ENCODE measurements at places on chromosomes 16 and 17.

DNA sequence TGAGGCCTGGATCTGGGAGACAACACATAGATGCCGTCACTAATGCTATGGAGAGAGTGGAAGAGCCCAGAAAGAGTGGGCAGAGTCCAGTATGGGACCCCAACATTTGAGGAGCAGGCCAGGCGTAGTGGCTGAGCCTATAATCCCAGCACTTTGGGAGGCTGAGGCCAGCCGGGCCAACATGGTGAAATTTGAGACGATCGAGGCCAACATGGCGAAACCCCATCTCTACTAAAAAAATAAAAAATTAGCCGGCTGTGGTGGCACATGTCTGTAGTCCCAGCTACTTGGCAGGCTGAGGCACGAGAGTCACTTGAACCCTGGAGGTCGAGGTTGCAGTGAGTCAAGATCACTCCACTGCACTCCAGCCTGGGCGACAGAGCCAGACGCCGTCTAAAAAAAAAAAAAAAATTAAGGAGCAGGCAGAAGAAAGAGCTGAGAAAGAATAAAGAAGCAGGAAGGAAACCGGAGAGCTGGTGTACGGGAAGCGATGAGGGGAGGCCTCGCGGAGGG is 6.0 kb upstream of the DNAI2 start:
- no peak for DNase-seq

GRCh38 chr17:50519141-50519834 is 11.0 kb downstream of the MYCBPAP start:
- no peak for DNase-seq

GRCh38 chr17:72839131-72839725 is 253.3 kb downstream of the SLC39A11 start:
- no peak for DNase-seq

DNA sequence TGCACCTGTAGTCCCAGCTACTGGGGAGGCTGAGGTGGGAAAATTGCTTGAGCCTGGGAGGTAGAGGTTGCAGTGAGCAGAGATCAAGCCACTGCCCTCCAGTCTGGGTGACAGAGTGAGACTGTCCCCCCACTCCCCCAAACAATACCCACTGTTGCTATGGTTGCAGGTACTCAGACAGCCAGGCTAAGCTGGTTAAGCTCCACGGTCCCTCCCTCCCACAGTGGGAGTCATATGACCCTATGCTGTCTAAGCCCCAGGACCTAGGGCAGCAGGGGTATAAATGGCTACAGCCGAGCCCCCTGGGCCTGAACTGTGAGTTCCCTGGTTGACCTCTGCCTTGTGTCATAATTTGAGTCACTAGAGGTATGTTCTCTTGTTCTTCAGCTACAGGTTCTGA is 15.9 kb upstream of the RPRML start:
- DNase-seq = no peak

- DNase-seq = no peak
Measured at GRCh38 chr16:58266336-58266735, 28.5 kb downstream of the PRSS54 start.

GRCh38 chr16:2739625-2740430 is 12.6 kb upstream of the SRRM2 start:
- DNase-seq = no peak

DNA sequence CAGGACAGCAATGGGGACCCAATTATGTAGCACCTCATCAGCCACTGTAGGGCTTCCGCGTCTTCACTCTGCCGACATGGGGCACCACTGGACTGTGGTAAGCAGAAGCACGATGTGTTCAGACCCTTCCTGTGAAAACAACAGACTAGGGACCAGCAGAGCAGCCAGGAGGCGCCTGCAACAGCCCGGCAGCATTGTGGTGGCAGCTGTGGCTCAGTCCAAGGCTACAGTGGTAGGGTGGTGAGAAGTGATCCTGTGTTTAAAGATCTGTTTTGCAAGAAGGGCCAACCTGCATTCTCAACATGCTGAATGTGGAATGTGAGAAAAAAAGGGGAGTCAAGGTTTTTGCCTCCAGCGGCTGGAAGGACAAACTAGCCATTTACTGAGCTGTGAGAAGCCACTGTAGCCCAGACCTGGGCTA is 80.8 kb downstream of the GAS7 start:
- DNase-seq = no peak

DNA sequence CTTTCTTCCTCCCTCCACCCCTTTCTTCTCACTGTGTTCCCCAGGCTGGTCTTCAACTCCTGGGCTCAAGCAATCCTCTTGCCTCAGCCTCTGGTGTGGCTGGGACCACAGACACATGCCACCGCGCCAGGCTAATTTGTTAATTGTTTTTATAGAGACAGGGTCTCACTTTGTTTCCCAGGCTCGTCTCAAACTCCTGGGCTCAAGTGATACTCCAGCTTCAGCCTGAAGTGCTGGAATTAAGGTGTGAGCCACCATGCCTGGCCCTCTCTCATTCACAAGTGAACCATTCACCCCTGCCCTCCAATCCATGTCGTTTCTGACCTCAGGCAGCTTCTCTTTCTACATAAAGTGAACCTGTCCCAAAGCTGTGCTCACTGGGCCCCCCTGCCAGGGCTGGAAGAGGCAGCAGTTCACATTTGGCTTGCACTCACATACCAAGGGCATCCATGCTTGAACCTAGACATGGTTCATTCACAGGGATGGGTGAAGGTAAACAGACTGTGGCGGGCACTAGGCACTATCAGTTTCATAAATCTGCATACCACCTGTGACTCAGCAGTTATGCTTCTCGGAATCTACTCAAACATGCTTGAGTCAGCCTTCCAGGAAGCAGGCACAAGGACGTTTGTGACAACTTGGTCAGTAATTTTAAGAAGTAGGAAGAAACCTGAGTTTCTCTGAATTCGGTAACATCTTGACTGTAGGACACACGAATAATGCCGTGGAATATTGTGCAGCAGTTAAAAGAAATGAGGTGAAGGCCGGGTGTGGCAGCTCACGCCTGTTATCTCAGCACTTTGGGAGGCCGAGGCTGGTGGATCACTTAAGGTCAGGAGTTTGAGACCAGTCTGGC is 6.0 kb upstream of the RNF213 start:
- DNase-seq = no peak

DNA sequence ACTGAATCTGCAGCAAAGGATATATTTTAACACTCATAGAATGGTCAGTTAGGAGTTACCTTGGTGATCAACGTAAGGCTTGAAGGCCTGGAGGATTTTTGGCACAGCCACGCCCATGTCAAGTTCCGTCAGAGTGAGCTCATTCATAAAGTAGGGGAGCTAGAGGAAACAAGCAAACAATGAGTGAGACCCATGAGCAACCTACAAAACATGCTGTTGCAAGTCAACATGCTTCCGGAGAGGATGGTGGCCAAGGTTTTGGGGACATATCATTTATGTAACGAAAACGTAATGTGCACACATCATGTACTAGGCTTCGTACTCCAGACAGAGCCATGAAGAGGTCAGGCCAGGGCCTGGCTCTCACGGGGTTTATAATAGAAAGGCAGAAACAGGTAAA is 41.1 kb upstream of the ERN1 start:
- DNase-seq = no peak

- no peak for DNase-seq
Measured at GRCh38 chr17:19748807-19749193, 702 bp upstream of the ALDH3A1 start.

- DNase-seq = no peak
Measured at GRCh38 chr16:1333149-1333812, at the start of gene BAIAP3. TSS of gene BAIAP3 (plus strand) at chr16:1333645. CDS start at chr16:1338550, 4,905 bp downstream.

- no peak for DNase-seq
Measured at GRCh38 chr17:79237448-79238053, 162.9 kb downstream of the ENGASE start.

DNA sequence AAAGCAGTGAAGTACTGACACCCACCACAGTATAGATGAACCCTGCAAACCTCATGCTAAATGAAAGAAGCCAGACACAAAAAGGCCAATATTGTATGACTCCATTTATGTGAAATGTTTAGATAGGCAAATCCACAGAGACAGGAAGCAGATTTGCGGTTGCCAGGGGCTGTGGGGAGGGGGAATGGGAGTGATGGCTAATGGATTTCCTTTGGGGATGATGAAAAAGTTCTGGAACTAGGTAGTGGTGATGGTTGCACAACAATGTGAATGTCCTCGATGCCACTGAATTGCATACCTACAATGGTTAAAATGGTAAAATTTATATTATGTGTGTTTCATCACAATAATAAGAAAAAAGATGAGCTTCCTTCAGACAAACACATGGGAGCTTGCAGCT is 28.4 kb upstream of the WFIKKN2 start:
- DNase-seq = no peak

- no peak for DNase-seq
Measured at GRCh38 chr17:49557312-49558024, 18.2 kb upstream of the NXPH3 start.

DNA sequence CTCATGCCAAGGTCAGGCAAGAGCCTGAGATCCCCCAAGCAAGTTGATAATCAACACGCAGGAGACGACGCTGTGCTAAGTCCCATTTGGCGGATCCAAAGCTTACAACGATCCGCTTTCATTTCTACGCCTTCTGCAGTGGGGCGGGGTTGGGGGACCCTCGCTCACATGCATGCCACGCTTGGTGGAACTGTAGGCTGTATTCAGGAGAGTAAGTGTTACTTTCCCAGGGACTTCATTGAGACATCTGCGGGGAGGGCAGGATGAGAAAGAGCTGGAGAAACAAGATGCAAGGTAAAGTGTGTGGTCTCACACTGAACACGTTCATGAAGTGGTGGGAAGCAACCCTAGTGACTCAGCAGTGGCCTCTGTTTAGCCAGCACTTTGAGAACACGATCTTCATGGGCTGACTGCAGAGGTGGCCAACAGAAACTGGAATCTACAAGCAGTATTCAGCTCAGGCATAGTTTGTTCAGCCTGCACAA is 100.5 kb downstream of the XYLT1 start:
- no peak for DNase-seq

- DNase-seq = no peak
Measured at GRCh38 chr16:67928561-67929364, 2.9 kb downstream of the CTRL start.

- no peak for DNase-seq
Measured at GRCh38 chr16:57069053-57069452, 23.3 kb upstream of the CPNE2 start.

DNA sequence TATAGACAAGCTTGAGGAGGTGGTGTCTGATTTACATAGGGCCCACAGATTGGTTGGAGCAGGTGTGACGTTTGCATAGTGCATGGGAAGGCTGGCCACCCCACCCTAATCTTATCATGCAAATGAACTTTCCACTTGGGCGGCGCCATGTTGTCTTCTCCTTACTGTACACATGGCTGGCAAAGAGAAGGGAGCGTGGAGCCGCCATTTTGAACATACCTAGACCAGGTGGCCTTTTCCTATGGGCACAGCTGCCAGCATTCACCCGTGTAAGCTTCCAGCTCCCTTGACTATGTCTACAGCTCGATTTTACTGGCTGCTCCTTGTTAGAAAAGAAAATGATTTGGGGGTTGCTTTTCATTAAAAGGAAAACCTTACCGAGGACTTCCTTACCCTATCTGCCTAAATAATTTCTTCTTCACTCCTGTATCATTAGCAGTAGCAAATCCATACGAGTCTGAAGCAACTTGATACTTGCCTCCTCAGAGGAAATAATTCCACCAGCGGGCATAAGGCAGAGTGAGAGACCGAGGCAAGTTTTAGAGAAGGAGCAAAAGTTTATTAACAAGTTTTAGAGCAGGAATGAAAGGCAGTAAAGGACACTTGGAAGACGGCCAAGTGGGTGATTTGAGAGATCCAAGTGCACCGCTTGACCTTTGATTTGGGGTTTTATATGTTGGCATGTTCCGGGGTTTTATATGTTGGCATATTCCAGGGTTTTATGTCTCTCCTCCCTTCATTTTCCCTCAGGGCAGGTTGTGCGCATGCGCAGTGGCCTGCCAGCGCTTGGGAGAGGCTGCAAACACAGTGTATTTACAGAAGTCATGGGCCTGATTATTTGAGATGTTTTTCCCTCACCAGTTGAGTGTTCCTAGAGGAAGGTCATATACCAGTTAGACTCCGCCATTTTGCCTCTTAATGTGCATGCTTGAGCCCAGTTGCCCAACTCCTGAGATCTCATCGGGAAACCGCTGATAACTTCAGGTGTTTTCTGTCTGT is 65.7 kb downstream of the MARF1 start:
- no peak for DNase-seq

- no peak for DNase-seq
Measured at GRCh38 chr16:9578459-9578858, 487.0 kb downstream of the HAPSTR1 start.

GRCh38 chr16:29876594-29877249 is 13.7 kb upstream of the CDIPT start:
- DNase-seq = no peak

GRCh38 chr17:81083125-81083765 is 48.3 kb downstream of the BAIAP2 start:
- DNase-seq = no peak

- DNase-seq = no peak
Measured at GRCh38 chr16:67936124-67936879, at the start of gene PSMB10. TSS of gene PSMB10 (minus strand) at chr16:67936850. CDS start at chr16:67936749, 101 bp downstream.

DNA sequence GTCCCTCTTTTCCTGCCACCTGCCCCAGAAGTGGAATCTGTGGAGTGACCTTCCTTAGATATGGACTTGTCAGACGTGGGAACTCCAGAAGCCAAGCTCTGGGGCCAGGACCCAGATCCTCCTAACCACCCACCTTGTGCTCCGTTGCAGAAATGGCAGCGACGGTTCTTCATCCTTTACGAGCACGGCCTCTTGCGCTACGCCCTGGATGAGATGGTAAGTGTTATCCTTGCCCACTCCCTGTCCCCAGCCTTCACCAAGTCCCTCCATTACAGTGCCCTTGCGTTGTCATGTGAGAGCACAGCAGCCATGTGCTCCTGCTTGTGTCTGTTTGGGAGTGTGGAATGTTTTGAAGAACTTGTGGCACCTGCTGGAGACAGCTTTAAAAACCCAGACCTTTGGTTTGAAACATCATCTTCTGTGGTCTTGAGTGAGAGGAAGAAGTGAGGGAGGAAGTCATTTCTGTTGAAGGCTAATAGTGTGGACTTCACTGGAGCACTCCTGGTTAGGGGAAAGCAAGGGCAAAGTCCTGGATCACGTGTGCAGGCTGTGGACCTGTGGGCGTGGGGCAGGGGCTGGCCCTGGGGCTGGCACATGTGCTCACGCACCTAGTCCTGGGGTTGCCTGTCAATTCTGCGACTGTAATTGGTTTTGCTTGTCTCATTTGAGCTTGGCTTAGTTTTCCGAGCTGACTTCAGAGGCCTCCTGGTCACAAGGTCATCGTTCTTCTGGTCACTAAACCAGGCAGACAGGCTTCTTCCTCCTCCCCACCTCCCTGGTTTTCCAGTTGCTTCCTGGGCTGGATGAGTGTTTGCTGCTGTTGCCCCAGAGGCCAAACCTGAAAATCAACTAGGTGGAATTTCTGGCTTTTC is 35.8 kb downstream of the MPRIP start:
- DNase-seq = no peak

GRCh38 chr17:31806921-31807320 is 52.1 kb downstream of the COPRS start:
- DNase-seq = no peak

All from KG1 (cell line).